Stimulated activated naive CD8-positive, alpha-beta T cell treated with anti-CD3 and anti-CD28 coated beads, Interleukin-15, amount 100 ng/mL, for 72 hours (primary cell): ENCODE measurements at places on chromosomes 3 and 15.
A peak's percentile ranks its signal among the peaks of the same experiment; 100 is the strongest.

DNA sequence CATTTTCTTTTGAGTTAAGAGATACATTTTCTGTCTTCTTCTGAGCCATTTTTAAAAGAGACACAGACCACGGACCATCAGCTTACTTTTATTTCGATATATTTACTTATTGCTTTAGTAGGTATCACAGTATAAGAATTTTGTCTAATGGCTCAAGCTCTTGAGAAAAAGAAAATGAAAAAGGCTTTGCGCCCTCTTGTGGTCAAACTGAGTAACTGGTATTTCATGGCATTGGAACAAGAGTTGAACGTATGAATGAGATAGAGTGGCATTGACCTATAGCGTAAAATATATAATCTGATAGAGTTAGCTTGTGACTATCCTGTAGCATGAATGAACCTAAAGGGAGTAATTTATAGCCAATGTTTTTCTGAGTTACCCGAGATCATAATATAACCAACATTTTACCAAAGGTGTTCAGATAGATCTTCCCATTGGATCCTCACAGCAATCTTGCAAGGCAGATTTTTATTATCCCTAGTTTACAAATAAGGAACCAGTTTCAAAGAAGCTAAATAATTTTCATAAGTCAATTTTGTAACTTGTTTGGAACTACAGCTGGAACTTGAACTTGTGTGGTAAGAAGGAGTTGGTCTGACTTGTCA is 154.6 kb downstream of the POLR2M start:
- no peak for DNase-seq

- no peak for DNase-seq
These were observed 75.8 kb downstream of the FBN1 start for GRCh38 chr15:48569591-48570302.

DNA sequence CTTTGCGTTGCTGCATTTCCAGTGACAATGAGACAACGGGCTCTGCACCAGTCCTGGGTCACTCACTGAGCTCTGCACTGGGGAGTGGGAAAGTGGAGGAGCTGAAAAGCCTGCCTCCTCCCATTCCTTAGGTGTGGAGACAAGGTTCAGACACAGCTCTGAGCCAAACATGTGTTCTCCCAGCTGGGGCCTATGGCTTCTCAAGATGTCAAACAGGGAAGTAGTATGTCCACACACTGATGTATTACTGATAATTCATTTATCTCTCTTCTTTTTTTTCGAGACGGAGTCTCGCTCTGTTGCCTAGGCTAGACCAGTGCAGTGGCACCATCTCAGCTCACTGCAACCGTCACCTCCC is 90.2 kb upstream of the SLC4A7 start:
- DNase-seq, result no peak

- DNase-seq, result no peak
These were observed 18.9 kb downstream of the ILDR1 start for GRCh38 chr3:122003112-122003511.

GRCh38 chr15:96073908-96074307 is 256.6 kb upstream of the NR2F2 start:
- DNase-seq, result no peak

DNA sequence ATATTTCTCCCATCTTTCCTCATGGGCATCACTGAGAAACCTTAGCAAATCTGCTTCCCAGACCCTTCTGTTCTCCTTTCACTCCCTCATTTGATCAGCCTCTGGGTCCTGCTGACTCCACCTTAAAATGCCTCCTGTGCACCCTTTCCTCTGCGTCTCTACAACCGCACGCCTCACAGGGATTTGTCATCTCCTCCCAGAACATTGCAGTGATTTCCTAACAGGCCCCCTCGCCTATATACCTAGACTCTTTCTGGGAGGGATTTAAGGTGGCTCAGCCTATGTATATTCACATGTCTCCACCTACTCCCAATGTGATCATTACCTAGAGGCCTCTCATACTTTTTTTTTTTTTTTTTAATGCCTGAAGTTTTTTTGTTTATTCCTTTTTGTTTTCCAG is 69.2 kb downstream of the LIPC start:
- DNase-seq, result no peak

DNA sequence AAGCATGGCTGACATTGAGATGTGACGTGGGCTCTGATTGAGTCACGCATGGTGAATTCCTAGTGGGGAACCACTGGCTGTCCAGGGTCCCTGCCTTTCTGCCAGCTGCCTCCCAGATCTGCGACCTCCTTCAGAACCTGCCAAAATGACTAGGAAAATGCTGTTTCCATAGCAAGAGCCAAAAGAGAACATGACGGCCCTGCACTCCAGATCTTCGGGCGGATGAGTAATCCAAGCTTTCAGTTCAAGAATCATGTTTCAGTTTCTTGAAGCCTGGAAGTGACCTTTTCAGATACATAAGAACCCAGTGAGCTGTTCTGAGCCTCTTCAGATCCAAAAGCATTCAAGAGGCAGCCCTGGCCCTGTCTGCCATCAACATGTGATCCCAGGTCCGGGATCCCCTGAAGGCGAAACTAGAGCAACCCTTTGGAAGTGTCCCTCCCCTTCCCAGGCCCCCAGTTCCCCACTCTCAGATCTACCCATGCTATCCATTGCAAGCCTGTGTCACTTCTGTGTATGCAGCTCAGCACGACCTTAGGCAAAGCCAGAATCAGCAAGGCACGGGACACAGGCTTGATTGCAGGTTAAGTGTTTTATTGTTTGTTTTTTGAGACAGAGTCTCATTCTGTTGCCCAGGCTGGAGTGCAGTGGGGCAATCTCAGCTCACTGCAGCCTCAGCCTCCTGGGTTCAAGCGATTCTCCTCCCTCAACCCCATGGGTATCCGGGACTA is 19.7 kb downstream of the ANKRD63 start:
- DNase-seq, result no peak

DNA sequence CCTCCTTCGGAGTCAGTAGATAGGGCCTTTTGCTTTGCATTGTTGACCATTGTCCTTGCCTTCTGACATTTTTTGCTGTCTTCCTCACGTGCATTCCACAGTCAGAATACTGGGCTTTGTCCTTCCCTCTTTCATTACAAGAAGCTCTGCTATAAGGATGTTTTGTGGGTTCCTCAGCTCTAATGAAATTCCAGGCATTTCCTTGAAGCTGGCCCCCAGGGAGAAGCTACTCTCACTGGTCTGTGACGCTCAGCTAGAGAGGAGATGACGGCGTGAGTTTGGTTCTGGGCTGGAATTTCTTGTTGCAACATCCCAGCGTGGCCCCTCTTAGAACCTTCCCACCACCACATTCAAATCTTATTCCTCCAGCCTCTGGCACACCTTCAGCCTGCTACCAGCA is 210.2 kb downstream of the TJP1 start:
- no peak for DNase-seq

- peak; percentile 58 for DNase-seq
These were observed 132.2 kb downstream of the KLF13 start for GRCh38 chr15:31458596-31459399.

DNA sequence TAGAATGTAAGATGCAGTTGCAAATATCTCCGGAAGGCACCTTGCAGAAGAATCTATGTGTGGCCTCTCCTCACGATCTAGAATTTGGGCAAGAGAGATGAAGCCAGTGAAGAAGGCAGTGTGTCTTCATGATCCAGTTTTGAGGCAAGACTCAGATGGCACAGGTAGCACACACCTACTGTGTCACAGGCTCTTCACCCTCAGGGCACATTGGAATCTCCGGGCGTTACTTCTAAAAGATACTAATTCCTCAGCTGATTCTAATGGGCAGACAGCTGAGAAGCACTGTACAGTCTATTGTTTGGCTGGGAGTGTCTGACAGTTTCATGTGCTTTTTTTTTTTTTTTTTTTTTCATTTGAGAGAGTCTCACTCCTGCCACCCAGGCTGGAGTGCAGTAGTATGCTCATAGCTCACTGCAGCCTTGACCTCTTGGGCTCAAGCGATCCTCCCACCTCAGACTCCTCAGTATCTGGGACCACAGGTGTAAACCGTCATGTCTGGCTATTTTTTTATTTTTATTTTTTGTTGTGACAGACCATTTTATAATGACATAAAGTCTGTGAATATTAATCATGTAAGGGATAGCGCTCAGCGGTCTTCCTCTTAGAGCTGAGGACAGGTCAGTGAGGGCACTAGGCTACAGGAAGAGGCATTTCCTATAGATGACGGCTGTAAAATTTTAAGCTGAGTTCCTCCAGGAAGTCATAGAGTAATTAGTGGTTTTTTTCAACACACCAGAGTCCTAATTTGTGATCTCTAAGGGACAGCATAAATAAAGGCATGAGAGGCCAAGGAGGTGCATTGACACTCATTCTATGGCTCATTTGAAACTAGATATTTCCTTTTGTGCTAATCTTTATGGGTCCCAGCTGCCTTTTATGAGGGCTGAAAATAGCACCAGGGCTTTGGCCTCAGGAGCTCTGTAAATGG is 4.0 kb downstream of the C3orf52 start:
- DNase-seq, result no peak

DNA sequence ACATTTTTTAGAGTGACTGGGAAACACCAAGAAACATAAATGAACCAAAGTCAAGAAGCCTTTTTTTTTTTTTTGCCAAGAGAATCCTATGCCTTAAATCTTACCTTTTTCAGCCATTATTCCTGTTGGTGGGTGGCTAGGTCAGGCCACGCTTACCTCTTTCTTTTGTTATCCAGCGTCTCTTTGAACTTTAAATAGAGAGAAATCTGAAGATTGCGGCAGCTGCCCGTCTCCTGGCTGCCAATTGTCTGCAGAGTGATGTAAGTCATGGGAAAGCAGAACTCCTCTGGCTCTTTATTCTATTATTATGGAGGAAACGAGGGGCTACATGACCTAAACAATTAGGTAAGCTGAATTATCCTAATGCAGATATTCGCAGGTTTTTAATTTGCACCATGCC is at the start of gene STRIT1:
Gene STRIT1, minus strand, starts transcription at position 168 of the 400 bp plus-strand sequence.
- no peak for DNase-seq

GRCh38 chr3:191376516-191377141 is 46.3 kb upstream of the UTS2B start:
- no peak for DNase-seq

- no peak for DNase-seq
These were observed 30.3 kb downstream of the UMPS start for GRCh38 chr3:124760601-124761000.

DNA sequence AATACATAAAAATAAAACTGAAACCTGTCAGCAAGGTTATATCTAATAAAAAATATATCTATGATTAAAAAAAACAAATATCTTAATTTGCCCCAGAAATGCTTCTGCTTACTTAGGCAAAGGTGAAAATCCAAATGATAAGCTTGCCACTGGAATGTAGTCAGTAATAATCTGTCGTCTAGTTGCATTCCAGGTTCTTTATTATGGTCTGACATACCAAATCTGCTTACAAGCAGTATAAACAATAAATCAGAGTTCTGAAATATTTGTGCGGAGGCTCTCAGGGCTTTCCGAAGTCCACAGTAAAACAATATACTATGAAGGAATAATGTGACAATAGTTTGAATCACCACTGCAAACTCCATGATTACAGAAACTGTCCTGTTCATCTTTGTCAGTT is 1133.5 kb downstream of the ROBO1 start:
- no peak for DNase-seq
